ENCODE measurements at places on chromosomes 4 and X.

GRCh38 chrX:101385795-101386541, at the start of gene BTK:
TSS of gene BTK (minus strand) at chrX:101386191. CDS start at chrX:101375284, 10,907 bp downstream.
- peak; percentile 74 for DNase-seq

DNA sequence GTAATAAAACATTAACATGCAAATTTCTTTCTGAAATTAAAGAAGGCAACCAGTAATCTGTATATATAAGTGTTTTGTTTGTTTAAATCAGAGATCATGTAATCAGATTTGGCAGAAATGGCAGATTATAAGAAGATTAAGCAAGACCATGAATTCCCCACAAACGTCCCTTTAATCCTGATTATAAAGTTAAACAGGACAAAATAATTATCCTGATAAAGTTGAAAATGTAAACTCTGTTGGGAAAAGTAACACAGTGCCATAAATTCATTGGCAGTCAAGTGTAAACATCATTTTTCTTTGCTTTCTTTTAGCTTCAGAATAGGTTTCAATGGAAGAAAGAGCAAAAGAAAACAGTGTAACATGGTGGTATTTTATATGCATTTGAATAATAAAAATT, 256.3 kb downstream of the KCNIP4 start:
- no peak for DNase-seq

DNA sequence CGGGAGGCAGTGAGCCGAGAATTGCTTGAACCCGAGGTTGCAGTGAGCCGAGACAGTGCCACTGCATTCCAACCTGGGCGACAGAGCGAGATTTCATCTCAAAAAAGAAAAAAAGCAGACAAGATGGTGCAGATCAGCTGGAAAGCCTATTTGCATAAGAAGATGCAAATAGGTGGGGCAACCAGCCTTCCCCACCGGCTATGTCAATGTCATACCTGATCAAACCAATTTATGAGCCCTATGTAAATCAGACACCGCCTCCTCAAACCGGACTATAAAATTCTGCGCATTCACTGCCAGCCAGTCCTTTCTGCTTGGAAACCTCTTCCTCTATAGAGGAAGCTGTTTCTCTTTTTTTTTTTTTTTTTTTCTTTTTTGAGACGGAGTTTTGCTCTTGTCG, 64.5 kb upstream of the CHRNA9 start:
- DNase-seq, result no peak

DNA sequence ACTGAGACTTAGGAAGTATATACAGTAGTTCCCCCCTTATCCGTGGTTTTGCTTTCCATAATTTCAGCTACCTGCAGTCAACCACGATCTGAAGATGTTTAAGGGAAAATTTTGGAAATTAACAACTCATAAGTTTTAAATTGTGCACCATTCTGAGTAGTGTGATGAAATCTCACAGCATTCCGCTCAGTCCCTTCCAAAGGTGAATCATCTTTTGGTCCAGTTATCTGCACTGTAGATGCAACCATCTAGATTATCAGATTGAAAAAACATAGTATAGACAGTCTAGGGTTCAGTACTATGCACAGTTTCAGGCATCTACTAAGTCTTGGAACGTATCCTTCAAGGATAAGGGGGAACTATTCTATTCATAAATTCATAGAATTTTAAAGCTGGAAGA, 109.0 kb downstream of the ANXA3 start:
- DNase-seq, result no peak

DNA sequence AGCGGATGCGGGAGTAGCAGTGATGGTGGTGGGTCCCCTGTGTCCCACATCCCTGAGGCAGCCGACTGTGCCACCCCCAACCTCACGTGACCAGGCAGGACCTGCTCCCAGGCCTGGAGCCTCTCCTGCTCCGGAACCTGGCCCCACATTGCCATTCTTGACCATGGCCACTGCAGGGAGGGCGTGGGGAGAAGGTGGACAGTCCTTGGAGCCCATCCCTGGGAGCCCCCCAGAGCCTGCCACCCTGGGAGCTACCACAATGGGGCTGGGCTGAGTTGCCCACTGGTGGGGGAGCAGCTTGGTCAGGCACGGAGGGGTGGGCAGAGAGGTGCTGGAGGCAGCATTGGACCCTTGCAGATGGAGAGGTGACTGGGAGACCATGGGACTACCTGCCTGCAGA, 36.8 kb downstream of the TMPRSS11A start:
- no peak for DNase-seq

DNA sequence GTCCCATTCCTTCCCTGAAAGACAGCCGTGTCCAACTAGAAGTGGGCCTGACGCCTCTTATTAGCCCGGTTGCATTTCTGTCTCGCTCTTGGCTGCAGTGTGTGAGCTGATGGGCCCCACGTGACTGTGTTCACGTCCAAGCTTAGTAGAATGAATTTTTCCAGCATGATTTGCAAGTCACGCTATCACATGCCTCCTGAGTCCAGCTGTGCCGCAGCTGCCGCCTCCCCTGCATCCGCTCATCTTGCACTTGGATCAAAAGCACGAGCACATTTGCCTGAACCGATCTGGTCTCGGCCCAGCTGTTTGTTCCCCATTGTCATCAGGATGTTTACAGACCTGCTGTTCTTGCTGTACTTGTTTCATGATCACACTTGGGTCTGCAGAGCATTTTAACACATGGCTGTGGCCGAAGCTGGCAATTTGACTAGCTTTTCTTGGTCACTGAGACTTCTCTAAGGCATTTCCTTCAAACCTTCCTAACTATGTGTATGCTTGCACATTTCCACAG, 126.5 kb downstream of the KIT start:
- no peak for DNase-seq

- DNase-seq, result no peak
These were observed 120.1 kb downstream of the MFAP3L start for GRCh38 chr4:169906104-169906503.

GRCh38 chrX:105483011-105483410, 262.5 kb upstream of the TEX13A start:
- no peak for DNase-seq

DNA sequence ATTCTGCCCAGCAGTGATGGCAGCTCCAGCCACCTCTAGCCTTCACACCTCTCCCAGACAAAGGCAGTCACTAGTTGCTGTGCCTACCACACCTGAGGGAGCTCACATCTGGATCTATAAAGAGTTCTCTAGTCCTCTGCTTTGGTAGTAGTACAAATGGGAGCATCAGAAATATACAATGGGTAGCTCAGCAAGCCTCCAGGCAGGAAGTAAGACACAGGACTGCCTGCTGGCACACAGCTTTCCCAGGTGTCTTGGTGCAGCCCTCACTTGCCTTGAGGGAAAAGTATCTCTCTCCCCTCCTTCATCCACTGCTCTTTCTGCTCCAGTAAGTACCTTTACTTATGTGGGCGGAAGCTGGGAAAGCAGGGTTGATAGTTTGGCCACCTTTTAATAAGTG, 212.9 kb upstream of the SLC7A11 start:
- DNase-seq, result no peak

GRCh38 chrX:5916945-5917344, 311.7 kb downstream of the NLGN4X start:
- DNase-seq, result no peak

DNA sequence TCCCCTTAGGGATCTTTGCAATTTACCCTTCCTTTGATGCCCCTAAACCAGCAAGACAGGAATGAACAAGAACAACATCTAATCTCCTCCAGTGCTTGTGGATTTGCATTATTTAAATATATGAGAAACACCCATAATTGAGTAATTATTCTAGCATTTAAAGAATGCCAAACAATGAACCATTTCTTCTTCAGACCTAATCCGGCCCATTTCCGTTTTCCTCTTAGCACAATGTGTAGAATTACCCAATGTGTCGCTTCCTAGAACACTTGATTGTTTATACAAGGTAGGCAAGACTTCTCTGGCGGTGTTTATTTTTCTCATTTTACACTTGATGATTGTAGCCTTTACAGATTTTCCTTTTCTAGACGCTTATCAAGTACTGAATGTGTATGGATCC, 43.5 kb downstream of the CLDN34 start:
- DNase-seq, result no peak

- DNase-seq, result no peak
These were observed 111.1 kb downstream of the SH3RF1 start for GRCh38 chr4:169159624-169160171.

GRCh38 chr4:152601156-152601555, 65.3 kb upstream of the FBXW7 start:
- DNase-seq, result no peak

- DNase-seq, result no peak
These were observed 450.0 kb downstream of the PDGFC start for GRCh38 chr4:156521631-156522030.
